ENCODE measurements at places on chromosomes 7 and 10.

DNA sequence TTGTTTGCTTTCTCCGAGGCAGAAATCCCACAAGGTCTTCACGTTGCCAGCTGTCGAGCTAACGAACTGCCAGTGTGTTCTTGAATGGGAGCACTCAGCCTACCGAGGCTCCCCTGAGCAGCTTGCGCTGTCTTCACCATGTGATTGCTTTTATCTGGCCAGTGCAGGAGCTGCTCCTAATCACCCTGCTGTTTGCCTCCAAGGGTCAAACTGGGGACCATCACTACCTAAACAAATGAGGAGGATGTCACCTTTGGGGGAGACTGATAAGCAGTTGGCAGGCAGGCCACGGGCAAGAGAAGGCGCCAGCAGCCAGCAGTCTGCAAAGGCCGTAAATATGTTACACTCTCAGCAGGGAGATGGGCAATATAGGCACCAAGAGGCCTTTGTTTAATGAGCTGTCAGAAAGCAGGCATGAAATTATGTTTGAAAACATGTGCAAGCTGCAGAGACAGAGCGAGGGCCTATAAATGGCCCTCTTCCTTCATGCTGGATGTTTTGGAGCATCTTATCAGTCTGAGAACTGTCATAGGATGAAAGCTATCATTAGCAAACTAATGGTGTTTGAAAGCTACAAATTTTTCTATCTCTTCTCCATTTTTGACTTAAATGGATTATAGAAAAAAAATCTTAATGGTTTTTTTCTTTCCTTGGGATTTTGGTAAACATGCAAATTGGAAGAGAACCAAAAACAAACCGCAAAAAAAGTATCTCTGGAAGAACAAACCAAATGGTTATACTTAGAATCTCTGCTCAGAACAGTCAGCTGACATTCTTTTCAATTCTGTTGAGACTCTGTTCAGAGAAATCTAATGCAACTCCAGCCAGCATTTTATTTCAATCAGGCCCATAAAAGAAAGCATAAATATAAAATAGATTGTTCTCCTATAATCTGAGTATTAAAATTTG is 267.3 kb upstream of the NPVF start:
- no peak for DNase-seq

- DNase-seq, result no peak
These were observed 72.3 kb downstream of the EBF3 start for GRCh38 chr10:129891806-129892205.

DNA sequence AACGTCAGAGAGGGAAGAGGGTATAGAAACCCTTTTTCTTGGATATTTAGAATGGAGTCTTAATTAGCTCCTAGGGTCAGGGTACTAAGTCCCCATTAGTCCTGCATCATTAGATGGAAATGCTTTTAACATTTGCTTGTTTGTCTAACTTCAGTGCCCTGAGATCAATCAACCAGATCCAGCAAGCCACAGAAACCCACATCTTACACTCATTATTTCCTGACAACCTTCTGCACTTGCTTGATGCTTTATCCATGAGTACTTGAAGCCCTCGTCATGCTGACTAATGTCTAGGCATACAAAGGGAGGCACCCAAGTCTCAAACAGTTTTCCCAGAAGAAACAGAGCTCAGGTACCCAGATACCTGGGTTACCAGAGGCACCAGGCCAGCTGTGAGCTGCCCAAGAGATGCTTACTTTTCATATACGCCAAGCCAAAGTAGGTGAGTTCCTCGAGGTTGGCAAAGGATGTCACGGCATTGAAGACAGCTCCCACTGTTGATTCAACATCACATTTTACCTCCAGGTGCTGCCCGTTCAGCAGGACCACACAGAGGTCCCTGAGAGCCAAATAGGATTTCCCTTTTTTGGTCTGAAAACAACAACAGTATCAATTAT is 42.7 kb downstream of the FRMPD2 start:
- DNase-seq, result no peak

- no peak for DNase-seq
These were observed 77.1 kb downstream of the SVIL start for GRCh38 chr10:29557665-29558064.

GRCh38 chr7:31633894-31634494 is 53.0 kb upstream of the PPP1R17 start:
- no peak for DNase-seq

DNA sequence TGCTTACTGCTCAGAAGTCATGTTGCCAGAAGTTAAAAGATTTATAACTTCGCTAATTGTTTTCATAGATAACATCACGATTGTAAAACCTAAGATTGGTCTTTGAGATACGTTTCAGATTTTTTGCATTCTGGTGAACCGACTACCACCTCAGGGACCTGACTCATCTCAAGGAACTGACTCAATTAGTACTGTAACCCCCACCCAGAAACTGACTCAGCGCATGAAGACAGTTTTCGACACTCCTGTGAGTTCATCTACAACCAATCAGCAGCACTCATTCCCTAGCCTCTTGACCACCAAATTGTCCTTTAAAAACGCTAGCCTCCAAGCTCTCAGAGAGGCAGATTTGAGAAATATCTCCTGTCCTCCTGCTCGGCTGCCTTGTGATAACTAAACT is 72.3 kb downstream of the ELMO1 start:
- no peak for DNase-seq
